ENCODE measurements at places on chromosomes 13 and 19. TPM values are rescaled to one million over a fixed set of nuclear protein-coding genes. Genes with fewer than 3 reads are reported as not detected.
A peak's percentile ranks its signal among the peaks of the same experiment; 100 is the strongest.

ZNF91 gene
- 31.3 TPM for total RNA-seq

C19orf53 gene
- 163 TPM for total RNA-seq

TDRD12 gene
- 0.20 TPM for total RNA-seq

DNA sequence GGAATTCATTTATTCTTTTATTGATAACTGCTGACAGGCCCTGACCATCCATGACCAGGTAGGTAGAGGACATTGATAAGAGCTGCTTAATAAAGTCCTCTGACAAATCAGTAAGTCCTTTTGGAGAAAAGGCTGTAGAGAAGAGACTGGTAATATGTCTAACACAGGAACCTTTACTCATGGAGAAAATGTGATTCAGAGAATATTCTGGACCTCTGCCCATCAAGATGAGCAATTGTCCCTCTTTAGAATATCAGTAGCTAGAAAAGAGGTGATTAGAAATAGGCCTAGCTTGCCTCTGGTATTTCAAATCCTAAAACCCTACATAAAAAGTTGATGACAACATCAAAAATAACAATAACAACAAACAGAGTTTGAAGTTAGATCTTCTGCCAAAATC is 642.3 kb downstream of the TBC1D4 start:
- no peak overlapping the region for H3K27ac ChIP-seq
- DNase-seq: no peak
- no peaks in the 10 kb centered on the region for H3K27me3 ChIP-seq
- H3K4me3 ChIP-seq: no peak overlapping the region
- no peaks in the 10 kb centered on the region for H3K4me1 ChIP-seq

GRCh38 chr19:32233091-32233490 is 112.3 kb upstream of the ZNF507 start:
- H3K27me3 ChIP-seq: no peaks in the 10 kb centered on the region
- H3K27ac ChIP-seq: no peak overlapping the region
- H3K4me1 ChIP-seq: no peaks in the 10 kb centered on the region
- no peak for DNase-seq

RHPN2 gene
- total RNA-seq: 2.0 TPM

DNA sequence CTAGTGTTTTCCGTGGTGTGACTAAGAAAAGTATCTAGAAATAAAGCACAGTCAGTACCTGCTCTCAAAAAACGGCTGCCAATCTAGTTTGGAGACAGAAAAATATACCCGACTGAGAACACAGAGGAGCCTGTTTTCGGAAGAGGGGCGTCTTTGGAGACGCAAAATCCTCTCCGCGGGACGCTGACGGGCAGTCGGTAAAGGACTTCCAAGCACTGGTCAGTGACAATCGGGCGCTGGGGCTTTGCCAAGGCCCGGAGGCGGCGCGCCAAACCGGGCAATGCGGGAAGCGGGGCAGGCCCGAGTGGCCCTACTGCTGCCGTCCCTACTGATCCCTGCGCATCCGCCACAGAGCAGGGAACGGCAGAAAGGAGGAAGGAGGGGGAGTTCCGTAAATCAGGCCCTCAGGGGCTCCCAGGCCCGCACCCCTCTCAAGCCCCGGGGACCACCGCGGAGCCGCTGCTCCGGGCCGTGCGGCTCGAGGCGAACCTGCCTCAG is 588 bp upstream of the DPY19L3 start:
- H3K27ac ChIP-seq: peak overlapping the region; percentile 88
- no peaks in the 10 kb centered on the region for H3K36me3 ChIP-seq
- peaks cover 19% of the 10 kb centered on the region for H3K4me1 ChIP-seq
- no peaks in the 10 kb centered on the region for H3K27me3 ChIP-seq
- DNase-seq: peak; percentile 3
- H3K4me3 ChIP-seq: peak overlapping the region; percentile 78

OVOL3 gene
- not detected for total RNA-seq

DNA sequence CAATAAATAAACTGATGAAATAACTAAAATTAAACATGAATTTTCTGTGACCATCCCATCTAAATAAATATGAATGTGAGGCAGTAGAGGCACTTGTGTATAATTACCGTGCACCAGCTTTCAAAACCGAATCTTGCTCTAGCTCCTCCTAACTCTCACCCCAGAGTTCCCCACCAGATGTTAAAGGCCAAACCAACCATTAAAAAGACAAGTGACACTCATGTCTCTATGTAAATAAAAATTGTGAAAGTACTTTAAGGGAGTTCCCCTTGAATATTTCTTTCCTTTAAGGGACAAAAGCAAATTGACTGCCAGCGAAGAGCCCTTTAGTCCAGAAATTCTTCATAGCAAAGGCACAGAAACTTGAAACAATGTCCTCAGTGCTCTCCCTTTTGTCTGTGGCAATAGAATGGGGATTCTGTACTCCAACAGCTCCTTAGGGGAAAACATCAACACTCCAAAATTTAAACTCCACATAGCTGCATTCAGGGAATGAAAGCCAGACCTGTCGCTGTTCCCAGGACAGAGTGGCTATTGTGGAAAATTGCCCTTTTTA is 101.7 kb upstream of the SOX21 start:
- no peaks in the 10 kb centered on the region for H3K36me3 ChIP-seq
- no peak for DNase-seq
- H3K27me3 ChIP-seq: no peaks in the 10 kb centered on the region
- H3K4me1 ChIP-seq: no peaks in the 10 kb centered on the region

S1PR4 gene
- 68.9 TPM for total RNA-seq

DNA sequence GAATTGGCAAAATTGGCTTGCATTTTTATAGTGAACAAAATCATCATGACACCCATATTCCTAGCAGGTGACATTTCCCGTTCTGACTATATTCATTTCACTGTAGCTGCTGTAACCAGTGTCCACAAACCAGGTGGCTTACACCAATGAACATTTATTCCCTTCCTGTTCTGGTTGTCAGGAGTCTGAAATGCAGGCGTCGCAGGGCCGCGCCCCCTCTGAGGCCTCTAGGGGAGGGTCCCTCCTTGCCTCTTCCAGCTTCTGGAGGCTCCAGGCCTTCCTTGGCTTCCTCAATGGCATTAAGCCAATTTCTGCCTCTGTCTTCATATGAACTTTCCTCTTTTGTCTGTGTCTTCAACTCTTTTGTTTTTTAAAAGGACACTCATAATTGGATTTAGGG is 6.5 kb upstream of the RLN3 start:
- H3K4me3 ChIP-seq: no peak overlapping the region
- H3K4me1 ChIP-seq: no peaks in the 10 kb centered on the region
- no peak overlapping the region for H3K27ac ChIP-seq
- DNase-seq: no peak
- H3K36me3 ChIP-seq: no peaks in the 10 kb centered on the region

GRCh38 chr13:34070006-34070405 is 252.1 kb downstream of the RFC3 start:
- H3K4me3 ChIP-seq: no peak overlapping the region
- no peaks in the 10 kb centered on the region for H3K4me1 ChIP-seq
- H3K27me3 ChIP-seq: no peaks in the 10 kb centered on the region
- H3K27ac ChIP-seq: no peak overlapping the region

DNA sequence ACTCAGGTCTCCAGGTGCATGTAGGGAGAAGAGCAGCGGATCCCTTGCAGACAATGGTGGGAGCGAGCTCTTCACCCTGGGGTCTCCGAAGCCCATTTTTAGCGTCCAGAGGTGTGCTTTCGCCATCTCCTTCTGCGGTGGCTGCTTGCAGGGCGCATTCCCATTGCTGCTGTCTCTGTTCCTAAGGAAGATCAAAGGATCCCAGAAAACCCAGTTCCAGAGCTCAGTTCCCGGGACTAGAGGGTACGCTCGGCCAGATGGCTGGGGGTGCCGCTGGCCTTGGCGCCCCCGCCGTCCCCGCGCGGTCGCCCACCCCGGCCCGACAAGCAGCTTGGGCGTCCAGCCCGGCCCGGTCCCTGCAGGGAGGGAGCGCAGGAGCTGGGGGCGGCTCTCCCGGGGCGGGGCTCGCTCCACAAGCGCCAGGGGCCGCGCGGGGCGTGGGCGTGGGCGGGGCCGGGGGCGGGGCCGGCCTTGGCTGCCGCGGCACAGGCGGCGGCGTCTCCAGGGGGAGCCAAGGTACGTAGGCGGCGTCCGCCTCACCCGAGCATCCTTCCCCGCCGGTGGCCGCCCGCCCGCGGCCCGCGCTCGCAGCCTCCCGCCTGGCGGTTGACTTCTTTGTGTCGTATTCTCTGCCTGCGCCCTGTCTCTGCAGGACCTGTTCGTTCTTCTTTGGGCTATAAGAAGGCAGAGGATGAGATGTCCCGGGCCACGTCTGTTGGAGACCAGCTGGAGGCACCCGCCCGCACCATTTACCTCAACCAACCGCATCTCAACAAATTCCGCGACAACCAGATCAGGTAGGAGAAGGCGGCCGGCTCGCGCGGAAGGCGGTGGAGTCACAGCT is 96.8 kb downstream of the ATP8A2 start:
- H3K36me3 ChIP-seq: no peaks in the 10 kb centered on the region
- H3K27ac ChIP-seq: no peak overlapping the region
- H3K27me3 ChIP-seq: peaks cover 16% of the 10 kb centered on the region
- no peak overlapping the region for H3K4me3 ChIP-seq
- no peaks in the 10 kb centered on the region for H3K4me1 ChIP-seq

- H3K36me3 ChIP-seq: no peaks in the 10 kb centered on the region
- no peaks in the 10 kb centered on the region for H3K27me3 ChIP-seq
- H3K4me3 ChIP-seq: no peak overlapping the region
- DNase-seq: no peak
- H3K4me1 ChIP-seq: no peaks in the 10 kb centered on the region
- H3K27ac ChIP-seq: no peak overlapping the region
Observed at GRCh38 chr13:46232281-46232680, 20.6 kb downstream of the LRRC63 start.

ZNF442 gene
- 2.2 TPM for total RNA-seq

PROZ gene
- not detected for total RNA-seq

GRCh38 chr13:27267596-27267995 is 3.0 kb upstream of the RASL11A start:
- H3K27me3 ChIP-seq: peaks cover 4% of the 10 kb centered on the region
- H3K4me3 ChIP-seq: no peak overlapping the region
- H3K27ac ChIP-seq: no peak overlapping the region
- H3K36me3 ChIP-seq: no peaks in the 10 kb centered on the region

ZNF285 gene
- total RNA-seq: 1.0 TPM

DNA sequence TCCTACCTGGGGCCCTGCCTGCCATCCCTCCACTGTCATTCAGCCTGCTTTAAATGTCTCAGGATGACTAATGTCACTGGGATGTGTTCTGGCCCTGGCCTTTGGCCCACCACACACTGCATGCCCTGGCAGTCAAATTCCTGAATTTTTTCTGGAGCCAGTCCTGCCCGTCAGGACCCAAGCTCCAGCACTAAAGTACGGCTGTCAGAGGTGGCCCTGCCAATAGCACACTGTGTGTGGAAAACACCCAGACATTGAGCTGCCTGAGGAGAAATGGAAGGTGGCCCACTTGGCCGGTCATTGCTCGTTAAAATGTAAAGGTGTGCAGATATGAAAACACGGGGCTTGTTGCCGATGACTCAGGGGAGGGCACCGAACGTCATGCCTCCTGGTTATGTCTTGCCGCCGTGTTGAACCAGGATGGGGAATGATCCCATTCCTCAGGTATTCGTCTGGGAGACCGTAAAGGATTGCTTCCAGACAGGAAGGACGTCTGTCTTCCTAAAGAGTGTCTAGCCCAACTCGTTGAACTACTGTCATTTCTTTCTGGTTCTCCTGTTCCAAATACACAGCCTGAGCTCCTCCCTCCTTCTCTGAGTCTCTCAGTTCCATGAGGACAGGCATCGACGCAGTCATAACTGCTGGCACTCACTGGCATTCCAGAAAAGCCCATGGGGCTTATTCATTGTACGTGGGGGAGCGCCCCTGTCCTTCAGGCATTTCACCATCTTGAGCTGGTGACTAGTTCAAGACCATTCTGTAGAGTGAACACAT is 40.6 kb downstream of the COL4A2 start:
- H3K27ac ChIP-seq: no peak overlapping the region
- no peaks in the 10 kb centered on the region for H3K4me1 ChIP-seq
- H3K4me3 ChIP-seq: no peak overlapping the region
- no peak for DNase-seq

- DNase-seq: no peak
- H3K4me1 ChIP-seq: no peaks in the 10 kb centered on the region
- no peak overlapping the region for H3K4me3 ChIP-seq
- H3K36me3 ChIP-seq: no peaks in the 10 kb centered on the region
Observed at GRCh38 chr13:39397226-39397895, 205.6 kb downstream of the LHFPL6 start.

DNA sequence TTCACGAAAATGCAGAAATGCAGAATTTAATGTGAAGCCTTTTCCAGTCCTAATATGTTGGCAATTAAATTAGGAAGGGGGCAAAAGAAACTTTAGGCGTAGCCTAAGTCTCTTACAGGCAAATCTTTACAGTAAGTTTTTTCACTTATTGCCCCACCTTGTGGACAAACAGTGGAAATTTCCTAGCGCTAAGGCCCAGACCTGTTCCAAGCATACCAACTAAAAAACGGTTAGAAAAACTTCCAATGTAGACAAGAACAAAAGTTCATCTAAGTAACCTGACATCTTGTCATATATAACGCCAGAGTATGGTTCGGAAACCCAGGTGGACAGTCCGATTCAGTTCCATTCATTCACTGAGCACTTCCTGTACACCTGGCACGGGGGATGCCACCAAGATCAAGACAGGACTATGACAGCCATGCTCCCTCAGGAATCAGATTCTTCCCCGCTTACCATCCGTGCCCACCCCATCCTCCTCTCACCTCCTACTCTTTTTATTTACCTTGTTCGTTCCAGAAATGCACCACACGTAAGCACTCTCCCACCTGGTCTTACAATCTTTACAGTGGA is 4.9 kb downstream of the ZAR1L start:
- DNase-seq: peak; percentile 40
- H3K4me3 ChIP-seq: no peak overlapping the region
- H3K27ac ChIP-seq: no peak overlapping the region
- H3K4me1 ChIP-seq: peaks cover 16% of the 10 kb centered on the region
- no peaks in the 10 kb centered on the region for H3K36me3 ChIP-seq

GRCh38 chr13:68234274-68234673 is 1004.1 kb upstream of the PCDH9 start:
- no peaks in the 10 kb centered on the region for H3K36me3 ChIP-seq
- no peaks in the 10 kb centered on the region for H3K27me3 ChIP-seq
- no peak overlapping the region for H3K4me3 ChIP-seq
- no peak overlapping the region for H3K27ac ChIP-seq

OR10H1 gene
- total RNA-seq: not detected
